ENCODE measurements at places on chromosomes 7 and 10.

DNA sequence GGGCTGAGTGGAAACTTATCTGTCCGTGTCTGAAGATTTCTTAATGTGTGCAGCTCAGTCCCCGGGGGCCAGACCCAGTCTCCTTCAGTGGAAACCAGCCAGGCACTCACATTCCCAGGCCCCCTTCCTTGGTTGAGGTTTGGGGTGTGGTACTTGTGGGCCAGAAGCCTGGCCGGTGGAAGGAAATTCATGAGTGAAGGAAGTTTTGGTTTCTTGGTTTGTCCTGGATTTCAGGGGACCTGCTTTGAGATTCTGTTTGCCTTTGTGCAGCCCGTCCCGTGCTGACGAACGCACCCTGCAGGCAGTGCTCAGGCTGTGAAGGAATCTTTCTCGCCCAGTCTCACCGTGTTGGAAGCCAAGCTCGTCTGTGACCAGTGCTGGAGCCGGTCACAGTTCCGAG lies 2.9 kb downstream of the INPP5A start:
- DNase-seq, result no peak

- no peak for DNase-seq
Observed at GRCh38 chr10:78288663-78289062, 255.0 kb downstream of the RPS24 start.

GRCh38 chr10:76329891-76330575 lies 898.6 kb downstream of the LRMDA start:
- DNase-seq, result no peak

GRCh38 chr7:213324-213993 lies 21.1 kb downstream of the FAM20C start:
- DNase-seq, result no peak

DNA sequence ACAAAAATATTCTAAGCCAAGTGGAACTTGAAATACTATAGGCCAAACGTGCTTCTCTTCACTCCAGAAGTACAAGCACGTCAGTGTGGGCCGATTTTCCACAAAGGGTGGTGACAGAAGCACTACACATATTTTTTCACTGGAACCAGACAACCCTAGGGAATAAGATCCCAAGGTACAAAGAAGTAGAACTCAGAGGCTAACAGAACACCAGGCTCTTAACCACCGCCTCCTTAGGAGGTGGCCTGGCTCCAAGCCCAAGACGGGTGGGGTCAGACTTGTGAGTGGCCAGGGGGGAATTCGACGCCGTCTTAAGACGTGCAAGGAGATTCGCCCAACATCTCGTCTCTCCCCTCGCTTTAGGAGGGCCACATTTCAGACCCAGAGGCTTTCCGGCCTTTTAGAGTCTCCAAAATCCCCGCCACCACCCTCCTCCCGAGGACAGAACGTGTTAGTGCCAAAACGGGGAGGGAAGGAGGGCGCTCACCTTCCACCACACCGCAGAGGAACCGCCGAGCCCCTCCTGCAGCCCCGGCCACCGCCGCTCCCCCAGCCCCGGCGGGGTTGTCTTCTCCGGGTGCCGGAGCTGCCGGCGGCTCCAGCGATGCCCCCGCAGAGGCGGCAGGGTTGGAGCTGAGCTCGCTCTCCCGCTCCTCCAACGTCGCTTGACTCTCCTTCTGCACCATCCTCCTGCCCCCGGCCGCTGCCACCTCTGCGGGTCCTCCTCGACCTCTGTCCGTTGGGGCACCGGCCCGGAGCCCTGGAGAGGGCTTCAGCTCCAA lies 716 bp downstream of the OGA start:
- no peak for DNase-seq

GRCh38 chr7:380139-380485 lies 90.1 kb downstream of the FOXL3 start:
- no peak for DNase-seq

GRCh38 chr7:46566097-46566774 lies 645.2 kb upstream of the IGFBP3 start:
- DNase-seq, result no peak

DNA sequence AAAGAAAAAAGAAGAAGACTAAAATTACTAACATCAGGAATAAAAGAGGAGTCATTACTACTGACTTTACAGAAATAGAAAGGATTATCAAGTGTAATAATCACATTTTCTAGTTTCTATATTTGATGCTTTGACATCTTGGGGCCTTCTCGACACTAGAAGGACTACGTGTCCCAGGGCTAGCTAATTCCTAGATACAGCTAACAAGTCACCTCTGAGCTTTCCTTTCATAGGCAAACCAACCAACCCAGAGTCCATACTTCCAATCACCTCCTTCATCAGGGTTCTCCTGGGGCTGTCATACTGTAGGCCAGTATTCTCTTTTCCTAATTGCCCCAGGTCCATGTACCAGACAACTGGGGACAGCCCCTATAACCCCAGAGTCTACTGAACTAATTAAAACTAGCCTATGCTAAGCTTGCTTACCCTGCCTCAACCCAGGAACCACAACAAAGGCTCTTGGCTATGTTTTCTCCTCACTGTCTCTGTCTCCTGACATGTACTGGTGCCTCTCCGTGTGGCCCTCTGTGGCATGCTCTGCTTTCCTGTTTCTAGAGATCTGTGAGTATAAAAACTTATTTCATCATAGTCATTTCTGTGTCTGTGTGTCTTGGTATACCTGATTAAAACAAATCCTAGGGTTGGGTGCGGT lies 6.7 kb upstream of the PARP12 start:
- DNase-seq, result no peak
